ENCODE measurements at places on chromosomes 4 and X. TPM values are rescaled to one million over a fixed set of nuclear protein-coding genes. Genes with fewer than 3 reads are reported as not detected.

Gene STX18
- 16.1 TPM for total RNA-seq

Gene ABCB7
- 53.7 TPM for total RNA-seq

Gene GAGE10
- total RNA-seq, result not detected

Gene ACE2
- 0.81 TPM for total RNA-seq

Gene STS
- total RNA-seq, result 5.0 TPM

Gene MAOB
- 1.9 TPM for total RNA-seq
